ENCODE measurements at places on chromosomes 2 and 18.

DNA sequence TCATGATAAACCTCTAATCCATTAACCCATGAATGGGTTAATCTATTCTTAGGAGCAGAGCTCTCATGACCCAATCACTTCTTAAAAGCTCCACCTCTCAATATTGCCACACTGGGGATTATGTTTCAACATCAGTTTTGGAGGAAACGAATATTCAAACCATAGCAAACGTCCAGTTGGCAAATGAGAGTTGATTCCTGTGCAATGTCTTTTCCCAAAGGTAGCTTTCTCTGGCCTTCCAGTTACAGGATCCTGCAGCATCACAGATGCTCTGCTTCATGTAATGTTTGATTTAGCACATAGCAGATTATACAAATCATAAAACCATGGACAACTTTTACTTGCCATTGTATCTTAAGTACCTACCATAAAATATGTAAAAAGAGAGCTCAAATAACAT, 481.0 kb downstream of the TNS1 start:
- DNase-seq: no peak

GRCh38 chr18:34838669-34839068, 128.6 kb downstream of the DTNA start:
- DNase-seq: no peak

GRCh38 chr2:178191511-178191910, 2.8 kb upstream of the OSBPL6 start:
- no peak for DNase-seq

GRCh38 chr18:22456547-22456946, 38.8 kb upstream of the CTAGE1 start:
- no peak for DNase-seq
